Sciatic nerve (tissue), 2 donors: ENCODE measurements at places on chromosomes 1 and 21.

- DNase-seq = no peak
Observed at GRCh38 chr1:214518361-214518760, 33.0 kb downstream of the PTPN14 start.

DNA sequence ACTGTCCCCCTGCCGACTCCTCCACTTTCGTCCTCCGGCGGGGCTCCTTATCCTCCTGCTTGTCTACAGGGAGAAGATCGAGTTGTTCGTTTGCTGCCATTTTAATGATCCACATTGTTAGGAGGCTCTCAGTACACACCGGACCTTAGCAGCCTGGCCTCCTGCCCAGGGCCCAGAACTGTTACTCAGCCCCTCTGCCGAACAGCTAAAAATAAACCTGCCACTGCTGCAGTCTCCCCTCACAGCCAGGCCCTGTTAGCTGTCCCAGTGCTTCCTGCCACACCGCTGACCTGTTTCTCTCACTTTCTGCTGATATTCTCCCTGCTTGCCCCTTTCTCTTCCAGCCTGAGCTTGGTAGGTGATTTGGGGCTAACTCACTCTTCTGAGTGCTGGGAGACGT, 8.3 kb downstream of the MAPKAPK2 start:
- DNase-seq = no peak

GRCh38 chr21:39451332-39452206, at the start of gene SH3BGR:
Gene SH3BGR, plus strand, starts transcription at chr21:39451970. Its CDS starts 127 bp downstream, at chr21:39452097.
- no peak for DNase-seq

GRCh38 chr1:93716941-93717368, 35.3 kb upstream of the BCAR3 start:
- DNase-seq = no peak

GRCh38 chr1:32874860-32875752, 4.4 kb upstream of the FNDC5 start:
- no peak for DNase-seq

- DNase-seq = no peak
Observed at GRCh38 chr1:154725865-154726264, 117.9 kb upstream of the ADAR start.

DNA sequence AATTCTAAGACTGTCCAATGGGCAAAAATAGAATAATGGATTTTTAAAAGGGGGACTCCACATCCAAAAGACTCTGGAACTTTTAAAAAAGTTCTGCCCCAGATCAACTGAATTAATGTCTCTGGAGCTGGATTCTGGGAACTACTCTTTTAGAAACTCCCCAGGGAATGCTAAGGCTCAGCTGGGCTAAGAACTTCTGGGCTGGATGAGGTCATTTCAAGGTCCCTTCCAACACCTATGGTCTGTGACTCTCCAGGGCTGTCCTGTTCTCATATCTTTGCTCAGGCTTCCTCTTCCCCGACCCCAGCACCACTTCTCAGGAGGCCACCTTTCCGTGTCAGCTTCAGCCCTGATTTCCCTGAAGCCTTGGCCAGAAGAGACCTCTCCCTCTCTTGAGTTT, 13.5 kb upstream of the PLA2G2C start:
- no peak for DNase-seq

GRCh38 chr1:91582431-91582921, 81.8 kb downstream of the CDC7 start:
- DNase-seq = no peak

DNA sequence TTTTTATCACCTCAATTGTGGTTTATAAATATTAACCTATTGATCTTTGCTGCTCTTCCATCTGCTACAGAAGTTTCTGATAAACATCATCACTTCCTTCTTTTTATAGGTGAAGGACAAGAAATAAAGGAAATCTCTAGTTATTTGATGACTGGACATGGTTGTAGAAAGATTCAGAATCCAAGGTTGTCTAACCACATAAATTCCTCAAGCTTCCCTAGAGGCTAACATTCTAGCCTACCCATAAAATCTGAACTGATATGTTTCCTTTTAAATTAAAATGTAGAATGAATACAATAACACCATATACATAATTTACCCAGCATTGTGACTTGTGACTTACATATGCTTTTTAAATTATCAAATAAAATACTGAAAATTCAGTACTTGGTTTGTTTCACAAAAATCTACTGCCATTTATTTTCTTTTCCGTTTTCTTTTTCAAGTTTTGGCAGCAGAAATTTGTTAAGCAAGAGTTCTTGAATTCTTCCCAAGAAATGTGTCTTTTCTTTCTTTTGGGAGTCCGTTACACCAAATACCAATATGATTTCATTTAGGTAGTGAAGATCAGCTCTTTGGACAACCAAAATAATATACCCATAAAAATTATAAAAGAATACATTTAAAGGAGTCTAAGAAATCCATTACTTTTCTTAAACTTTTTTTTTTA, 513.2 kb upstream of the ADGRL2 start:
- DNase-seq = no peak
